Mesothelial cell of epicardium (in vitro differentiated cells): ENCODE measurements at places on chromosomes 3 and 15. TPM values are rescaled to one million over a fixed set of nuclear protein-coding genes. Genes with fewer than 3 reads are reported as not detected.

Gene RSL24D1
- 74.6 to 78.8 TPM (median 75.1 TPM) in 3 replicates for total RNA-seq

Gene MINAR1
- total RNA-seq = 2.2 to 2.6 TPM (median 2.4 TPM) in 3 replicates

Gene ARMC8
- total RNA-seq = 48.8 to 53.2 TPM (median 50.6 TPM) in 3 replicates

Gene DISP2
- total RNA-seq = 0.57 to 0.76 TPM (median 0.64 TPM) in 3 replicates

Gene PLSCR2
- 0.31 TPM in 1 of 3 replicates, not detected in the others for total RNA-seq

Gene CCNB2
- total RNA-seq = 26.8 to 29.2 TPM (median 27.1 TPM) in 3 replicates

Gene ITPKA
- total RNA-seq = 0.55 to 0.80 TPM (median 0.79 TPM) in 3 replicates

- H3K36me3 ChIP-seq = no peaks in the 10 kb centered on the region
- H3K4me3 ChIP-seq = no peak overlapping the region
- H3K27me3 ChIP-seq = no peaks in the 10 kb centered on the region
- DNase-seq = no peak
Observed at GRCh38 chr3:141863491-141863890, 13.0 kb upstream of the ATP1B3 start.

GRCh38 chr3:125435231-125435630 lies 60.1 kb upstream of the ZNF148 start:
- DNase-seq = no peak
- no peaks in the 10 kb centered on the region for H3K4me1 ChIP-seq
- no peaks in the 10 kb centered on the region for H3K27me3 ChIP-seq

GRCh38 chr15:100588638-100589242 lies 13.2 kb downstream of the LINS1 start:
- no peaks in the 10 kb centered on the region for H3K4me1 ChIP-seq
- no peak overlapping the region for H3K27ac ChIP-seq
- H3K27me3 ChIP-seq = no peaks in the 10 kb centered on the region
- H3K4me3 ChIP-seq = no peak overlapping the region

DNA sequence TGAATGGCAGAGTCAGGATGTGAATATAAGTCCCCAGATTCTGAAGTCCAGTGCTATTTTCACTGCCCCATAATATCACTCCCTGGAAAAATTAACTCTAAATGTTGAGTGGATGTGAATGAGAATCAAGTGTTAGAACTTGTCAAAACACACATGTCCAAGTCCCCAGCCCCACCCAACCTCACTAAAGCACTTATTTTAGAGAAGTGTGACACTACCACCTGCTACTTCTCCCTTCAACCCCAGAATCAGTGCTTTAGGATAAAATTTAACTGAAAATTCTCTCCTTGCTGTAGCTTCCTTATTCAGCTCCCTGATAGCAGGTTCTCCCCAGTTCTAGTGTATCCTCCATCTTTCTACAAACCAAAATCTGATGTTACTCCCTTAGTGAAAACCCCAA lies 35.8 kb downstream of the HERC1 start:
- H3K36me3 ChIP-seq = peaks cover 22% of the 10 kb centered on the region
- no peaks in the 10 kb centered on the region for H3K27me3 ChIP-seq
- no peak overlapping the region for H3K4me3 ChIP-seq

DNA sequence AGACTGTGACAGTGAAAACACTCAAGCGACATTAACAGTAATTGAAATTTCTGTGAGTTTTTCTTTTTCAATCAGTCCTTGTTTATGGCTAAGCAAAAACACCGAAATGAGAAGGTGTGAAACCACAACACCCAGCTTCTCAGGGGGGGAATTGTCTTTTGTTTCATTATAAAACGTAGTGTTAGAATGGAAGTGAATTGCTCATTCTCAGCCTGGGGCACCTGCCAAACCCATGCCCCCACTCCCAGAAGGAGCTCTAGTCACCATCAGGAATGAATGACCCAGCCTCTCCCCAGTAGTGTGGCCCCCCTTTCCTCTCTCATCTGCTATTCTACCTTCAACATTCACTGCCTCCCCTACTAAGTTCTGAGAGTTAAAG lies 185.8 kb upstream of the CFAP20DC start:
- no peak for DNase-seq
- H3K4me3 ChIP-seq = no peak overlapping the region
- peaks cover 4% of the 10 kb centered on the region for H3K4me1 ChIP-seq
- H3K27ac ChIP-seq = no peak overlapping the region

DNA sequence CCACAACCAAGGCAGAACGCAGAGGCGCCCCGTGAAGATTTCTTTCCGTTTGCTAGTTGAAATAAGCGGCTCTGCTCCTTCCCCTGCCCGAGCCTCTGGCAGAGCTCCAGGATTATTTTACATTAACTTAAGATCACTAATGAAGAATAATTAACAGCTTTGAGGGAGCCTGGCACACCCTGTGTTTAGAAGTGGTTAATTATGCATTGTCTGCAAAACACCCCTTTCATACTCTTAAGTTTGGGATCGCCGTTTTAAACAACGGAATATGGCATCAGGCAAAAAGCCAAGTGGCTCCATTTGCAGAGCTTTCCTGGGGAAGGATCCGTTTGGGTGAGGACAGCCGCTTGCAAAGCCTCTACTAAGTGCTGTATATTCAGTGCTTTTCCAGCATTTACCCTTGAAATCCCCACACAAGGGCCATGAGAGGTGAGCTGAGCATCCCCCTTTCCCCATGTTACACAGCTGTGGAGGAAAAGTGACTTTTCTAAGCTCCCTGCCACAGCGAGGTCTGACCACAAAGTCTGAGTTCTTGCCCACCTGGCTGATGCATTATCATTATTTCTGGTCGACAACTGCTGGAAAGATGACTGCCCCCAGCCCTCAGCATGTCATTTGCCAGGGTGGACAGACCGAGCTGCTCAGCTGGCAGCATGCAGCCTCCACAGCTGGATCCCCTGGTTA lies 33.9 kb downstream of the IQSEC1 start:
- H3K4me3 ChIP-seq = no peak overlapping the region
- peaks cover 1% of the 10 kb centered on the region for H3K27me3 ChIP-seq
- no peaks in the 10 kb centered on the region for H3K36me3 ChIP-seq
- DNase-seq = no peak

DNA sequence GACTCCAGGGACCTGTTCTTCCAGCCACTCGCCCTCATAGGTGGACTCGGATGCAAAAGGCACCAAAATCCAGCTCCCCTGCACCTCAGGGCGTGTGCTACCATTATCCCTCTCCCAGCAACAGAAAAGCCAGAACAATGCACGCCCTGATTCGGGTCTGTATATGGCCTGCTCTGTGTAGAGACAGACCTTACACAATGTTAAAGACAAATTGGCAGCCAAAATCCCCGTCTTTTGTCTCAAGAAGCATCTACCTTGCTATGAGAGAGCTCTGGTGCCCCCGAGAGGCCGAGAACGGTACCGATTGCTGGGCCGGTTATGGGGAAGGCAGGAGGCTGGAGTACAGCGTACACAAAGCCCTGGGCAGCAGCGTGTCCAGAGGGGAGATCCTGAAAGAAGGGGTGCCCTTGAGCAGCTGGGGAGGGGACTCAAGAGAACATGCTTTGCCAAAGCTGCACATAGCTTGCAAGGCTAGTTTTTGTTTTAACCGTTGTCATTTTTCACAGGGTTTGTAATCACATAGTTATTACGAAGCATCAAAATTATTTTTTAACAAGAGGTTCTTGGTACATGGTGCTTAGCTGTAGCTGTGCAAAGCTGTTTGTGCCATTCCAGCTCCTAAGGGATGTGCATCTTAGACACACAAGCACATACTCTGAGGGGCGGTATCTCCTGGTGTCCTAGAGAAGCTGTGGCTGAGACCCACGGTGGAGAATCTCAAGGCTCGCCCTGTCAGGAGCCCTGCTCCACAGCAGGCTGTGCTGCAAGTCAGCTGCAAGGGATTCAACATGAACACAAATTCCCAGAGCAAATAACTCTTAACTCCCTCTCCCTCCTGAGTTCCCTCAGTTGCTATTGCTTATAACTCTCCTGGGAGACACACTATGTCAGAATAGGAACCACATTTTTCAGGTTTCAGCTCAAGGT lies 461.5 kb upstream of the PPP2R3A start:
- no peaks in the 10 kb centered on the region for H3K4me1 ChIP-seq
- H3K4me3 ChIP-seq = no peak overlapping the region
- peak; percentile 51 for DNase-seq
- no peaks in the 10 kb centered on the region for H3K36me3 ChIP-seq
- H3K27ac ChIP-seq = no peak overlapping the region

- H3K27me3 ChIP-seq = no peaks in the 10 kb centered on the region
- H3K27ac ChIP-seq = no peak overlapping the region
- no peak overlapping the region for H3K4me3 ChIP-seq
- H3K36me3 ChIP-seq = no peaks in the 10 kb centered on the region
- peaks cover 9% of the 10 kb centered on the region for H3K4me1 ChIP-seq
Observed at GRCh38 chr3:55241098-55241497, 246.0 kb downstream of the WNT5A start.

- no peaks in the 10 kb centered on the region for H3K36me3 ChIP-seq
- no peak overlapping the region for H3K27ac ChIP-seq
Observed at GRCh38 chr15:79606831-79607355, 174.8 kb downstream of the MINAR1 start.

- H3K36me3 ChIP-seq = no peaks in the 10 kb centered on the region
- DNase-seq = no peak
- H3K27ac ChIP-seq = no peak overlapping the region
- H3K4me1 ChIP-seq = peaks cover 7% of the 10 kb centered on the region
Observed at GRCh38 chr3:181417748-181418147, 294.0 kb upstream of the SOX2 start.

GRCh38 chr3:81003008-81003645 lies 758.3 kb downstream of the GBE1 start:
- H3K36me3 ChIP-seq = no peaks in the 10 kb centered on the region
- H3K27ac ChIP-seq = no peak overlapping the region
- no peak overlapping the region for H3K4me3 ChIP-seq
- no peaks in the 10 kb centered on the region for H3K4me1 ChIP-seq

- H3K36me3 ChIP-seq = no peaks in the 10 kb centered on the region
- H3K4me1 ChIP-seq = peaks cover 6% of the 10 kb centered on the region
- no peak for DNase-seq
- no peak overlapping the region for H3K4me3 ChIP-seq
- H3K27ac ChIP-seq = no peak overlapping the region
Observed at GRCh38 chr3:103825586-103825985, 1390.8 kb downstream of the ZPLD1 start.

DNA sequence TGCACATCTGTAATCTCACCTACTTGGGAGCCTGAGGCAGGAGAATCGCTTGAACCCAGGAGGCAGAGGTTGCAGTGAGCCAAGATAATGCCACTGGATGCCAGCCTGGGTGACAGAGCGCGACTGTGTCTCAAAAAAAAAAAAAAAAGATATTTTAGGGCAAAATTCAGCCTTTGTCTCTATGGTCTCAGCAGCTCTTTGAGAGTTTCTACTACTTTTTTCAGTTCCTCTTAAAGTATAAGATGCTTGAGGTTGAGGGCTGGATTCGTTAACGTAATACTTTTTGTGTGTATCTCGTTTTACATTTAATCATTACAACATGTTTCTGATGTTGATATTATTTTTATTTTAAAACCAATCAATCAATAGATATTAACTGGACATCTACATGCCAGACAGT lies 381.2 kb upstream of the TBL1XR1 start:
- no peak for DNase-seq
- peaks cover 10% of the 10 kb centered on the region for H3K4me1 ChIP-seq
- no peaks in the 10 kb centered on the region for H3K36me3 ChIP-seq
- no peak overlapping the region for H3K27ac ChIP-seq
- no peak overlapping the region for H3K4me3 ChIP-seq
- H3K27me3 ChIP-seq = no peaks in the 10 kb centered on the region

DNA sequence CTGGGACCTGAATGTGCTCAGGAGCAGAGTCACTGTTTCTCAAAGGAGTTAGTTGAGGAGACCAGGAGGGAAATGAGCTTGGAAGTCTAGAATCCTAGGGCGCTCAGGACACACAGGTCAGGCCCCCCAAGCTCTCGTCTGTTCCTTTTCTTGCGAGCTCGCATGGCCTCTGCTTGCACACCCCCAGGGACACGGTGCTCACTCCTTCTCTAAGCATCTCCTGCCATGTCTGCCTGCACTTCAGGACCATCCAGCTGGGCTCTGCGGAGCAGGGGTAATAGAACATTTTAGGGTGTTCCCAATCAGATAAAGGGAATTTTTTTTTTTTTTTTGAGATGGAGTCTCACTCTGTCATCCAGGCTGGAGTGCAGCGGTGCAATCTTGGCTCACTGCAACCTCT lies 213.2 kb downstream of the XXYLT1 start:
- no peak overlapping the region for H3K4me3 ChIP-seq
- H3K27ac ChIP-seq = no peak overlapping the region
- peaks cover 4% of the 10 kb centered on the region for H3K4me1 ChIP-seq
- H3K27me3 ChIP-seq = peaks cover 1% of the 10 kb centered on the region
- H3K36me3 ChIP-seq = no peaks in the 10 kb centered on the region

DNA sequence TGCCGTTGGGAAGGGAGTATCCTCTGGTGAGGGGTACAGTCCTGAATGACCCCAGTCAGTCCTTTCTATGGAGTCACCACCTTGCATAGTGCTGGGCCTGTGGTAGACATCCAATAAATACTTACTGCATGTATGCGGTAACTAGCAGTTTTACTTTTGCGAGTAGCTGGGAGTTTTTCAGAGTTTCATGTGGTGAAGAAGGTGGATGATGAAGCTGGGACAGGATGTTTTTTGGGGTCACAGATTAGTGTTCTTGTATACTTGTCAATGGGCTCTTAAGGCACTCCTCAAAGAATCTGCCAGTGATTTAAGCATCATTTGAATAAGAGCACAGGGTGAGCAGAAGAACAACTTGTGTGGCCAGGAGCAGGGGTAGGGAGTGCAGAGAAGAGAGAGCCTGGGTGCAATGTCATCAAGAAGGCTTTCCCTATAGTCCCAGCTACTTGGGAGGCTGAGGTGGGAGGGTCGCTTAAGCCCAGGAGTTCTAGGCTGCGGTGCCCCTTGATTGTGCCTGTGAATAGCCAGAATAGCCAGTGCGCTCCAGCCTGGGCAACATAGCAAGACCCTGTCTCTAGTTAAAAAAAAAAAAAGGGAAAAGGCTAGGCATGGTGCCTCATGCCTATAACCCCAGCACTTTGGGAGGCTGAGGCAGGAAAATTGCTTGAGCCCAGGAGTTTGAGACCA lies 22.1 kb downstream of the PPCDC start:
- H3K27ac ChIP-seq = no peak overlapping the region
- H3K36me3 ChIP-seq = peaks cover 6% of the 10 kb centered on the region
- no peak overlapping the region for H3K4me3 ChIP-seq
- no peak for DNase-seq
- peaks cover 31% of the 10 kb centered on the region for H3K4me1 ChIP-seq
- H3K27me3 ChIP-seq = no peaks in the 10 kb centered on the region
